Stimulated activated CD8-positive, alpha-beta memory T cell treated with anti-CD3 and anti-CD28 coated beads, Interleukin-4, amount 100 ng/mL, for 1 hour (primary cell): ENCODE measurements at places on chromosomes 4 and X.

- DNase-seq = no peak
These were observed 5.0 kb downstream of the P2RY10 start for GRCh38 chrX:78950009-78950835.

DNA sequence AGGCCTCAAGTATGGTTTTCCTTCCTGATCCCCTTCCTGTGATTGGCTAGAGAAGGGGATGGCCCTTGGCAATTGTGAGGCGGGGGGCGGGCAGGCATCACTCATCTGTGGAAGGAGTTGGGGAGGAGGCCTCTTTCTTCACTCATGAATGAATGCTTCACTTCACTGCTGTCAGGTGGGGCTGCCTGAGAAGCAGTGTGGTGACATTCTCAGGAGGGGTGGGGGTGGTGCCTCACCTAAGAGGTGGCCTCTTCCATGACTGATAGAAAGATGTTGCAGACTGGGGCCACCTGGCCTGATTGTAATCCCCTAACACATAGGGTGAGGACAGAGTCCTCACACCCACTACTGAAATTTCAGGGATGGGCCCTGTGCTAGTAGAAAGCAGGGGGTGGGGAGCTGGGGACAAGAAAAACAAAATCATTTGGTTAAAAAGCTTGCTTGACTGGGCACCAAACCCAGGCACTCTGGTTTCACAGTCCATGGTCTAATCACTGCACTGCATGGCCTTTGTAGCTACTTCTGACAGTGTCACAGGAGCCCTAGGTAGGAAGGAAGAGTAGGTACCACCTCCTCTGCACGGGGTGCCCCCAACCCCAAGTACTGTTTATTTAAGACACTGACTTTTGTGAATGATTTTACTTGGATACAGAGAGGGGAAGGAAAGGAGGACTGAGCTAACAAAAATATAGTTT is 5.6 kb upstream of the HOPX start:
- DNase-seq = no peak

DNA sequence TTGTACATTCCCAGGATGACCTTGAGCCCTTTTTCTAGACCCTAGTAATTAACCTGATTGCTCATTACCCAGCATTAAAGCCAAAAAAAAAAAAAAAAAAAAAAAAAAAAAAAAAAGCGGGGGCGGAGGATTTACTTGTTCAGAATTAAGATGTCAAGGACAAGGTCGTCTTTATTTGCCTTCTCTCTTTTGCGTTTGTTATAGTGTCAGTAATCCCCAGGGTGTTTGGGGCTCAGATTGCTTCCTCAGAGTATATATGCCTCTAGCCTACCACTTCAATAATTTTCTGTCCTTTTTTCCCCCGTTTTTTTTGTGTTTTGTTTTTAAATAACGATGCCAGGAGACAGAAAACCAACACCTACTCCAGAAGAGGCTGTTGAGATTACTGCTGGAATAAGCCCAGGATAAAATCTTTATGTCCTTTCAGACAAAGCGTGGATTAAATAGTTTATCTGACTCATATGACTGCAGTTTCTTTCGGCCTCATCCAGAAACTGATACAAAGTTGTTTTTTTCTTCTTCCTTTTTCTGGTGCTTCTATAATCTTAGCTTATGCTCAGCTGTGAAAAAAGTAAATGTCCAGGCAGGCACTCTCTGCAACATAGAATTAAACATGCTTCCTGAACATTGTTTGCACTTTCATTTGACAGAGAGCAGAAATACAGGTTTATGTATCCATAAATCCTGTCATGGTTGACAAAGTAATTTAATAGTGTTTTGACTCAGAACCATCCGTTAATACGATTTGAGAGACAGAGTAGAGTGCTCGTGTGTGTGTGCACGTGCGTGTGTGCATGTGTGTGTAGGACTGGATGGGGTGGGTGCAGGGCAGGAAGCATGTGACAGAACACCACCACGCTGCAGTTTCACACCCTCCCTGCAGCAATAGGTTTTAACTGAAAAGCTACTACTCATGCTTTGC is 138.6 kb downstream of the AFF1 start:
- DNase-seq = no peak

GRCh38 chrX:120262859-120263708 is 12.5 kb downstream of the ZBTB33 start:
- no peak for DNase-seq

DNA sequence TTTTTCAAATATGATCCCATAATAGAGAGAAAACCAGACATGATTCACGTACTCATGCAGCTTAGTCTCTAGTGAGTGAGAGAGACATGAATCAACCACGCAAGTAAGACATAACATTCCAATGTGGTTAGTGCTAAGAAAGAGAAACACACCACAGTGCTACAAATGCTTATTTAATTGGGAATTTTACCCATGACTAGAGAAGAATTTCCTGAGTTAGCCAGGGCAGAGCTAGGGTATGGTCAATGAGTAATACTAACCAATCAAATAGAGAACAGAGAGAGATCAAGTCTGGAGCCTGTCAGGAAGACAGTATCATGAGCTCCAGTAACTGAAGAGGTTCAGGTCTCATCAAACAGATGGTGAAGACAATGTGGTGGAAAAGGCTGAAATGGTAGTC is 495.2 kb downstream of the PDGFC start:
- no peak for DNase-seq

DNA sequence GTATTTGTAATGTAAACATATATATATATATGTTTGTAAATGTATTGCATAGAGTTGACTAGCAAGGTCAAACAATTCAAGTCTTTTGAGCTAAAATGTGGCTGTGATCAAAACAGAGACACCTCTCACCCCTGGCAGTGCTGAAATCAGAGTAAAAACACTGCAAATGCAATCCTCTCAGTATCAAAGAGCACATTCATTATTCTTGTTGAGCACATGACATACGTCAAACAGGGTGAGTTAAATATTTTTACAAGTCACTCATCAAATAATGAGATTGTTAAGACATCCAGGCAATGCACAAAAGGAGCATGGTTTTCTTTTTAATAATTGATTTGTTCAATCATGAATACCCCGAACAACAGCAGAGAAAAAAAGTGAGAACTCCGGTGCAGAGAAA is 114.1 kb upstream of the KCNIP4 start:
- no peak for DNase-seq

- no peak for DNase-seq
These were observed 427.4 kb upstream of the DIPK2B start for GRCh38 chrX:45628041-45628440.

DNA sequence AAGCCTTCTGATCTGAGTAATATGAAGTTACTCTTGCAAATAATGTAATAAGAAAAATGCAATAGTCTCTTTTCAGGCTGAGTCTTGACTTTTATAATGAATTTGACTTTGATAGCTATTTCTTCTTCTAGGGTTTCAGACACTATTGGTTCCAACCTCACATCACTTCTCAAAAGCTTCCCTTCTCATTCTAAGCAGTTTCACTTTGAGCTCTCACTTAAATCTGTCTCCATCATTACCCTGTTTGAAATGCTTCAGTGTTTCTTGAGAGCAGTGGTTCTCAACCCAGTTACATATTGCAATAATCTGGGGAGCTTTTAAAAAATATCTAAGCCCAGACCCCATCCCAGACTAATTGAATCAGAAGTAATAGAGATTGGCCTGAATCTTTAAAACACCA is 40.5 kb upstream of the BMP2K start:
- DNase-seq = no peak

GRCh38 chrX:113868711-113869110 is 715.2 kb upstream of the HTR2C start:
- DNase-seq = no peak

GRCh38 chr4:57265831-57266582 is 155.8 kb upstream of the IGFBP7 start:
- no peak for DNase-seq

- no peak for DNase-seq
These were observed 428.2 kb downstream of the TLL1 start for GRCh38 chr4:166301266-166301665.

- DNase-seq = no peak
These were observed 44.4 kb downstream of the PCGF3 start for GRCh38 chr4:749698-750666.

GRCh38 chr4:23268072-23268771 is 575.5 kb downstream of the GBA3 start:
- DNase-seq = no peak

DNA sequence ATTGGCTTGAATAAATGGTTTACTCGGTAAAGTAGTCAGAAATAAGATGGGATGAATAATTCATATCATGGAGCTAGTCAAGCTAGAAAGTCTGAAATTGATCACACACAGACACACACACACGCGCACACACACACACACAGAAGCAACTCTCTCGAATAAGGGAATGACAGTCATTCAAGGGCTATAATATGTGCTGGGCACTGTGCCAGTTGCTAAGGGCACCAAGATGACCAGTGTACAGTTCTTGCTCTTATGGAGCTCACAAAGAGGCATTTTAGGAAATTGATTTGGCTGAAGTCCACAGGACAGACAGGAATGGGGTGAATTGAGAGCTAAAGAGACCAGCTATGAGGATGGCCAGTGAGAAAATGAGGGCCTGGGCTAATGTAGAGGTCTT is 34.2 kb upstream of the SH3D19 start:
- DNase-seq = no peak

GRCh38 chr4:14465057-14465456 is 537.2 kb upstream of the CPEB2 start:
- no peak for DNase-seq

DNA sequence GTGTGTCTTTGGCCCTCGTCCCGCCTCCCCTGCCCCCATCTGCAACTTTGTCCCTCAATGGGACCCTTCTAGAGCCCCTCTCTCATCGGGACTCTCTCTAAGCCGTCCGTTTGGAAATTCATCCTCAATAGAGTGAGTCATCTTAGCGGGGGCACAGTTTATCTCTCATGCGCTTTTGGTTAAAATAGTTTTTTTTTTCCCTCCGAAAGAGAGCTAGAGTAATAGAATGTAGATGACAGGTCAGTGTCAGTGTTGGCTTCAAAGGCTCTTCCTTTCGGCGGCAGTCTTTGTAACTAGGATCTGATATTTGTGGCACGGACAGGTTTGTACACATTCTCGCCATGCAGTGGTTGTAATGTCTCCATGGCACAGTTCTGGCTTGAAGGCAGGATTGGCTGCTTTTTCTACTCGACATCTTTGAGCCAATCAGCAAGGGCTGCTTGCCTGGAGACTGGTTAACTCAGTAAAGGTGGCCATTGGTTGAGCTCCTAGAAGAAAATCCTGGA is 989 bp downstream of the N4BP2 start:
- DNase-seq = peak; percentile 18

DNA sequence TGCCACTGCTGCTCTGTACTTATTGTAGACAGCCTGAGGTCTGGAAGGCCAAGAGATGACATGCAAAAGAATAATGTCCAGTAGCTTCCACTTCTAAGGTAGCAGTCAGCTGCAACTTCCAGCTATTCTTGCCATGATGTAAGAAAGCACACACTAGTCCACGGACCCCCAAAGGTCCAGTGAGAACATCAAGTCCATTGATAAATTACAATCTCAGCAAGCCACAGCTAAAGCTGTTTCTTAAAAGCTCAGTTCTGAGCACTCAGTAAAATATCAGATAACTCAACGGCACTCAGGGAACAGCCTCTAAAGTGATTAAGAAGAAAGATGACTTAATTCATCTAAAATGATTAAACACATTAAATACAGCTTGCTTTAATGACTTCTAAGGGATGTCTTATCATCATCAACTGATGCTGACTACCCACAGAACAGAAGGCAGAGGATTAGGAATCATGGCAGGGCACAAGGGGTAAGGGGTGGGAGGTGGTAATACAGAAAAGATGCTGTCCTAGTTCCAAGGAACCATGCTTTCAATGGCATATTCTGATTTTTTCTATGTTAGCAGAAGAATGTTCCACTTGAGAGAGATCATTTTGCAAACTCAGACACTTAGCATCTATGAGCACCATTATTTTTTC is 99.1 kb upstream of the CBR4 start:
- no peak for DNase-seq

GRCh38 chr4:173937631-173938270 is 345.7 kb downstream of the FBXO8 start:
- no peak for DNase-seq

DNA sequence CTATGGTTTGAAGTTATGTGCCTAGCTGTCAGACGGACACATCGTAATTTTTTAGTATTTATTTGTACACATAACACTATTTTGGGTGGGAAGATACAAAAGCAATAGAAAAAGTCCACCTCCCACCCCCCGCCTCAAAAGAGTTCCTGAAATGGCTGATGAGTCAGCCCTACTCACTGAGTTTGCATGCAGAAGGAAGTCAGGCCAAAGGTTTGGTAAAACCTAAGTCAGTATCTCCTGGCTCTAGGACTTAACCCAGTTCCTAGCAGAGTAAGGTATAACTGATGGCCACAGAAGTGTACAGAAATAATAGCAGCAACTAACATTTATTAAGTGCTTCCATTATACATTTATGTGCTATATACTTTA is 2.9 kb upstream of the KLHL2 start:
- no peak for DNase-seq

GRCh38 chr4:144342949-144343760 is 202.6 kb upstream of the GYPA start:
- no peak for DNase-seq

GRCh38 chr4:85514117-85514516 is 39.2 kb downstream of the ARHGAP24 start:
- DNase-seq = no peak

GRCh38 chrX:8037593-8038348 is 110.6 kb upstream of the PNPLA4 start:
- no peak for DNase-seq

- DNase-seq = no peak
These were observed at the start of gene CXCL6 for GRCh38 chr4:73836373-73837279. CXCL6 (plus strand) TSS chr4:73836678; CDS start chr4:73836751, 73 bp downstream.

DNA sequence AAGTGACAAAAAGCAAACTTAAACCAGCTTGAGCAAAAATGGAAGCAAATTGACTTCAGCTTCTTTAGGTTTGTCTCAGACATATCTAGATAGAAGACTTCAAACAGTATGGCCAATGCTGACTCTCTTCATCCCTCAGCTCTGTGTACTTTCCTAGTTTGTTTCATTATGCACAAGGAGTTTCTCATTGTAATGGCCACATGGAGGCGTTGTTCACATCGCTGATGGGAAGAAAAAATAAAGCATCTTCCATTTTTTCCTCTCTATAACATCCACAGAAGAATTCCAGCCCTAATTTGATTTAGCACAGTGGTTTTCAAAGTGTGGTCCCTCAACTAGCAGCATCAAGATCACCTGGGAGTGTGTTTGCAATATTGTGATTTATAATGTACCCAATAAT is 397.5 kb upstream of the PRKX start:
- DNase-seq = no peak
